Endothelial cell of umbilical vein (primary cell): ENCODE measurements at places on chromosomes 2 and 18.

- DNase-seq: no peak
Observed at GRCh38 chr2:217393585-217394032, 533.7 kb upstream of the TNP1 start.

DNA sequence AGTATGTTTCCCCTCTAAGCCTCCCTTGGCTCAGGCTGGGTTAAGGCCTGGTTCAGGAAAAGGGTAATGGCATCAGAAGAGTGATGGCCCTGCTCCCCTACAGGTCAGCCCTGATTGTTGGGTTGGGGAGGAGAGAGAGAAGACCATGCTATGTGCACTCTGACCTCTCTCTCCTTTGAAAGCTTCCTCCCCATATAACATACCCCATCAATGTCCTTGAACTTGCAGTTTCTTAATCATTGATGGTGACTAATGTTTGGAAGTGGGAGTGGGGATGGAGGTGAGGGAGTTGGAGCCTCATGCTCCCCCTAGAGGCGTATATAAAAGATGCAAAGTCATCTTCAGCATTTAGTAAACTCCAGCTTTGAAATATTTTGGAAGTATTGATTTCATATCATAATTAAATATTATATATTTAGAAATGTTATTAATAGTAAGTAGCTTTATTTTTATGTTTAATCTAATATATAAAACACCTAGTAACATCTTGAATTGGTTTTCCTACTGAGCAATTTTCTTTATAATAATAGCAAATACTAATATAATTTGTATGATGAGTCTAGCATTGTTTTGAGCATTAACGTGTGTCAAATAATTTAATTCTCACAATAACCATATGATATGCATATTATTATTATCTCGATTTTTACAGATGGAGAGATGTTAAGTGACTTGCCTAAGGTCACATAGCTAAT is 8.8 kb downstream of the PLCL1 start:
- peak; percentile 33 for DNase-seq

DNA sequence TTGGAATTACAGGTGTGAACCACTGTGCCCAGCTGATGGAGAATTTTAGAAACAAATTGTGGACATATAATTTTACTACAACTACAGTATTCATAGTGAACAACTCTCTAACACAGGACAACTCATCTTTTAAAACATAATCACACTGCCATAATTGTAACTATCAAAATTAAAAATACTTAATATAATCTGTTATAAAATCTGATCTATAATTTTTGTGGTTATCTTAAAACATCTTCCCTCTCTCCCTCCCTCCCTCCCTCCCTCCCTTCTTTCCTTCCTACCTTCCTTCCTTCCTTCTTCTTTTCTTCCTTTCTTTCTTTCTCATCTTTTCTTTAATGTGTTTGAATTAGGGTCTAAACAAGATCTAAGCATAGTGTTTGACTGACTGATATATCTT is 577.7 kb downstream of the CNTNAP5 start:
- DNase-seq: no peak

DNA sequence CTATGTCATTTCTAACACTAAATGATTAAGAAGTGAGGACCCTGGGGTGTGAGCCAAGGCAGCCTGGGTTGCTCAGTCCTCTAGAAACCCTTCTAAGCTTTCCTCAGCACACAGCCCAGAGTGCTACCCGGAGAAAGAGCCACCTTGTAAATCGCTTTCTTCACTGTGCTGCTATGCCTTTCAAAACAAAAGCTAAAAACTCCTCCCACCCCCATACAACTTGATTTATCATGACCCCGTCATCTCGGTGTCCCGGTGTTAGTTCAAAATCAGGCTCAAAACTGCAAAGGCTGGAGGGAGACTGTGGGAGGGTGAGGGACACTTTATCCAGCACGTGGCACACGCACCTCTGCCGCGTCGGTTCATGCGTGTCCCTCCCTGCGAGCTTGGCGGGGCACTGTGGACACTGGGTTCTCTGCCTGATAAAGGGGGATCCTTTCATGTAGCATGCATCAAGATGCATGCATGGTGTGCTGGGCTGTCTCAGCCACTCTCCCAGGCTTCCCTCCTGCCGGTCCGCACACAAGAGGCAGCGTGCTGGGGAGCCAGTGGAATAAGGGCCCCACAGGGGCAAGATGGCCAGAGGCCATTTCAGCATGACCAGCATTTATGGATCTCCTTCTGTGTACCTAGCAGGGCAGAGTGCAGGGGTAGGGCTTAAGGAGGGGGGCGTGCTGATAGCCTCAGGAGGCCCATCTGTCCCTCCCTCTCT is 170.4 kb downstream of the SMAD7 start:
- DNase-seq: peak; percentile 40

- no peak for DNase-seq
Observed at GRCh38 chr18:27778925-27779324, 398.0 kb downstream of the CDH2 start.

DNA sequence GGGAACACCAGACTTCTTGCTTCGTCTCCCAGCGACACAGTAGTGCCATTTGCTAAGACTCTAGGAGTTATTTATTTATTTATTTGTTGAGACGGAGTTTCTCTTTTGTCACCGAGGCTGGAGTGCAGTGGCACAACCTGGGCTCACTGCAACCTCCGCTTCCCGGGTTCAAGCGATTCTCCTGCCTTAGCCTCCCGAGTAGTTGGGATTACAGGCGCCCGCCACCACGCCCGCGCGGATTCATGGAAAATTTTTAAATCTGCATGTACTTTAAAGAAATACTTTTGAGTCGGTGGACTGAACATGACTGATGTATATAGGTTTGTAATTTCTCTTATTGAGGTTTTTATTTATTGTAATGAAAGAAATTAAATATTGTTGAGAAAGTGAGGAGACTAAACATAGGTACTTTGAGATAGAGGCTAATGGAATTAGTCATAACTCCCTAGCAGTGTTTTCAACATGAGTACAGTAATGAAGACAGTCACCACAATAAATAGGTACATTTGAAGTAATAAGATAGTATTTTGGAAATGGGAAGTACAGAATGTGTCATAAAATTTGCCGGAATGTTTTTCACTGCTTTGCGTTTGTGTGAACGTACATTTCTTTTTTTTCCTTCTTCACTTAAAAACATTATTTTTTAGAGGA is 983 bp downstream of the MTX2 start:
- no peak for DNase-seq

DNA sequence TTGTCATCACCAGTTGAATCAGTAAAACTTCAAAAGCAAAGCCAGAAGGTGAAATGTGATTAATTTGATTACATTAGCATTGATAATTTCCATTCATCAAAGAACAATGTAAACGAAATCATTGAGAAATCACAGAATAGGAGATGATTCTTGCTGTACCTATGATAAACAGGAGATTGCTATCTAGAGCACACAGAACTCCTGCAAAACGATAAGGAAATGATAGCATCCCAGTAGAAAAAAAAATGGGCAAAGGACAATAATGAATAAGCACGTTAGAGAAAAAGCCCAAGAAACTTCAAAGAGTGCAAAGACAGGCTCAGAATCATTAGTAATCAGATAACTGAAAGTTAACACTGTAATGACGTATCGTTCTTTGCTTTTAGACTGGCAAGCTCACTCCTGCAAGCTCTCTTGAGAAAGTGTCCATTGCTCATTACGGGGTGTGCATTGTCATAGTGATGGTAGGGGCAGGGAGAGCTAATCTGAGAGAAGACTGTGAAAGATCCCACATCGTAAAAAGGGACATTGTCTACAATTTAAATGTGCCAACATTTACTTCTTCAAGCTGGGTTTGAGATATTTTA is 143.6 kb downstream of the SPP2 start:
- no peak for DNase-seq

DNA sequence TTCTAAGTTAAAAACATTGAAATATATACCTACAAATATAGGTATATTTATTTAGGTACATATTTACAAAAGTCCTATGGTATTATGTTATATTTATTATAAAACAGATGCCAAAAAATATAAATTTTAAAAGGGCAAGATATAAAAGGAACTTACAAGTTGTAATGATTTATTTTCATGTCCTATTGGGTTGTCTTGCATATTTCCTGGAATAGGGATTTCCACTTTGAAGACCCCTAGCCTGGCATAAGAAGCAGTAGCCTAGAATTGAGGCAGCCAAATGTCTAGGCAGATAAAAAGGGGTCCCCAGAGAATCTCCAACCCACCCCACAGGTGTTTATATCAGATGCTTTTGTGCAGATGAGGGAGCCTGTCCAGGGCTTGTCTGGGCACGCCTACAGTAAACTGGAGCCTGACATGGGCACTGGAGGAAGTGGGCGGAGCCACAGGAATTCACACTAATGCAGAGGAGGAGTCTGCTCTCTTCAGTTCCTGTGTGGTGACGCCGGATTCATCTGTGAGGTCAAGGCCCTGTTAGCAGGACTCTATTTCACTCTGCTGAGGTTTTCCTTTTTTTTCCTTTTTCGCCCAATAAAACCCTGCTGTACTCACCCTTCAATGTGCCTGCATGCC is 1088.9 kb upstream of the PIK3C3 start:
- DNase-seq: no peak

DNA sequence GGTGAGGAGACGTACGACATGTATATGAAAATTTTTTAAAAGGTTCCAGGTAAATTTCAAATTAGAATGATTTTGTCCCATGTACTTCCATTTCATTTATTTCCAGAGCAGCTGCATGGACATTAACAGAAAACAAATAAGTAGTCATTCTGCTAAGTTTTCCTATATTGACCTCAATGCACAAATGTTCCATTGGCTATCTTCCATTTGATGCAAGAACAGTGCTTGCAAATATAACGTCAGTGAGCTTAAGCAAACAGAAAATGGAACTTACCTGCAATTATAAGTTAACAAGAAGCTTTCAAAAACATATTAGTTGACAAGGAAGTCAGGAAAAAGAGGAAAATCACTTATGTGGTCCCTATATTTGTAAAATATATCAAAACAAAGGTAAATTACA is 16.6 kb downstream of the PAIP2B start:
- no peak for DNase-seq

GRCh38 chr2:103232865-103233264 is 471.0 kb downstream of the TMEM182 start:
- DNase-seq: no peak

GRCh38 chr18:13566941-13567746 is 159.2 kb downstream of the FAM210A start:
- DNase-seq: no peak

DNA sequence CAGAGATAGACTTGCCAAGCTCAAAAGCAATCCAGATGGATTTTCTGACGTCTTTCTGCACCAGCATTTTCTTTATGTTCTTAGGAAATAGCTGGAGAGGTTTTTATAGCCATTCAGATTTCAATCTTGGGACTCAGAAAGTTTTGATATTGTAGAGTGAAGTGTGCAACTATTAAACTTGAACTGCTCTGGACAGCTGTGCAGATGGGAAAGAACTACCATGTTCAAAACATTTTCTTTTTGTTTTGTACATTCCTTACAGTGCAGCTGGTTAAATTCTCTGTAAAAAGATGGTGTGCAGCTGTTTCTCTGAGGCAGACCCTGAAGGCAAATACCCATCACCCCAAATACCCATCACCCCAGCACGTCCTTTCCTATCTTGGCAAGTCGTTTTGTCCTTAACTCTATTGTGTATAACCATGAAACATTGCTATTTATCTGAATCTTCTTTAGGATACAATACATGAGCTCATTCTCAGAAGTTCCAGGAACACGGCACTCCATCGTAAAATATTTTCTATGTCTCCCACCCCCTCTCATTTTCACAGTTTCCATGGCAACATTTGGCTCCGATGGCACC is 38.8 kb downstream of the AQP4 start:
- DNase-seq: no peak

- peak; percentile 38 for DNase-seq
Observed at GRCh38 chr18:62325806-62326645, 916 bp downstream of the TNFRSF11A start.

DNA sequence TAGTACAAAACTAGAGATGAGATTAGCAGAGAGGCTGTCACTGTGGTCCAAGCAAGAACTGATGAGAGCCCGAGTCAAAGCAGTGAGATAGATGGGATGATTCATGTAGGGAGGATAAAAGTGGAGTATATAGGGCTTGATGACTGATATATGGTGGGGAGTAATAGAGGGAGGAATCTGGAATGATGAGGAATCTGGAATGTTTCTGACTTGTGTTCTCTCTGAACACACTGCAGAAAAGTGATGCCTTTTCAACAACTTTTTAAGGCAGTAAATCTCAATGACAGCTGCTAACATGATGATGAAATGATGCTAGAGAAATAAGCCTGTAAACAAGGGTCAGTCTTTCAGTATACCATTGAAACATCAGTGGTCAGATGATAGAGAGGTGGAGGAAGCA is 143.5 kb upstream of the SP5 start:
- DNase-seq: no peak

DNA sequence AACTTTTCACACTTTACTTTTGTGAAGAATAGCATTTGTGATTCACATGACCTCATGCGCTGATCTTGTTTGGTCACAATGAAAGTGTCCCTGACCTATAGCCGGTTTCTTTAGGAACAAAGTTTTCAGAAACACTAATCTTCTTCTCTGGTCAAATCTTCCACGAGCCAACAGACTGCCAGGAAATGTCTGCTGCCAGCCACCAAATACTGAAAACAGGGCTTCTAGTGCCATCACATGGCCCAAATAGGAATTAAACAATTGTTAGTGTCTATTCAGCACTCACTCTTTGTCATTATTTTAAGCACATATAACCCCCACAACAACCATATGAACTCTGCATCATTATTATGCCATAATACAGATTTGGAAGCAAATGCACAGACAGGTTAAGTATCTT is 286.5 kb upstream of the SYT4 start:
- peak; percentile 48 for DNase-seq

GRCh38 chr18:42373584-42373983 is 418.6 kb downstream of the PIK3C3 start:
- no peak for DNase-seq

DNA sequence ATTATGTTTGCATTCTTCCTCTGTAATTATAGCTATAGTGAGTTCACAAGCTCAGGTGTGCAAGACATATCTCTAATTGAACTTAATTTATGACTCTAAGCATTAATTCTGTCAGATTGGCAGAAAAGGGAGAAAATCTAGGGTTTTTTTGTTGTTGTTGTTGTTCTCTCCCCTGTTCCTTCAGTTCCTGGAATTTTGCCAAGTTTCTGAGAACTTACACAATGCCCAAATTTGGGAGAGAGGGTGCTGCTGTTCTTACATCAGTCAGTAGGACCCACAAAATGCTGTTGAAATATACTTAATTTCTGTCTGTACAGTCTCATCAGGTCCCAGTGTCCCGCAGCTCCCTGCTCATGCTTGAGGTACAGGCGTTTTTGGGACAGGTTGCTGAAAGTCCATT is 221.8 kb upstream of the RBMS1 start:
- DNase-seq: no peak

DNA sequence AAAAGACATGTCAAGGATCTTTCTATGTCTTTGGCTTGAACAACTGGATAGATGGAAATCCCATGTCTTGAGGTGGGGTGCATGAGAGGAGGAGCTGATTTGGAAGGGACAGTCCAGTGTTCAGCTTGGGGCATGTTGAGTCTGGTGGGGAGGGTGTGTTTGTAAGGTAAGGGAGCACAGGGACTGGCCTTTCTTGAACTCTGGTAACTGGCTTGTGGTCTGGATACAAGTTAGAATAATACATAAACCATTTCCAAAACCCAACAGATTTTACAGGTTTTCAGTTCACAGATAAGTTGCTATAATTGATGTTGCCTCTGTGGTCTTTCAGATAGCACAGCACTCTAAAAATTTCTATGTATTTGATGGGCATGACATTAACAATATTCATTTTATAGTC is 24.2 kb downstream of the RHBDD1 start:
- no peak for DNase-seq
